Neural progenitor cell (in vitro differentiated cells): ENCODE measurements at places on chromosomes 12 and 14.
A peak's percentile ranks its signal among the peaks of the same experiment; 100 is the strongest.

GRCh38 chr14:93104961-93105360, 10.8 kb downstream of the ITPK1 start:
- no peak for DNase-seq

DNA sequence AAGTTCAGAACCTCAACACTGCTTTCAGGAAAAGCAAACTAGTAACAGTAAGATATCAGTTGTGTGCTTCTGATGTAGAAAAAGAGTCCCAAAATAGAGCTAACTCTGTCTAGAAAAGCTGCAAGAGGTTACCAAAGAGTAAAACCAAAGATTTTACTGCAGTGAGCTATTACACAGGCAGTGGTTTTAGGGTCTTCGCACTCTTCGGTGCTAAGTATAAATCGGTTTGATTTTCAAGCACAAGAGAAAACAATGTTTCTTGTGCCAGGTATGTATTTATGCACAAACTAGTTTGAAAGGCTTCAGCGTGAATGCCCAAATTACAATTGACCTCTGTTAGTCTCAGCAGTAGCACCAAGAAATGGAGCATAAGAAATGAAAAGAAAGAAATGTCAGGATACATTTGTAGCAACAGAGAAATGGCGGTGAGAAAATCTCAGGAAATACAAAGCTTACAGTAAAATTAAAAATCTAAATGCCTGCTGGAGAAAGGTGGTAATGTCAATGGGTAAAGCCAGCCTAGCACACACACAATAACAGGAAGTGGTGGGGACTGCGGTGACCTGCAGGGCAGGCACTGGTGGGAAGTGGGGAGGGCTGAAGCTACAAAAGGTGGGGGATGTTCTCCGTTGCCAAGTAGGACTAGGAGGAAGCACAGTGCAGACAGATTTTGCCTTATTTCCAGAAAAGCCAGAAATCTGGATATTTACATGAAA, 18.0 kb upstream of the DYRK2 start:
- peak; percentile 8 for DNase-seq

- peak; percentile 41 for DNase-seq
Measured at GRCh38 chr12:6765048-6765633, 1.0 kb upstream of the PTMS start.

DNA sequence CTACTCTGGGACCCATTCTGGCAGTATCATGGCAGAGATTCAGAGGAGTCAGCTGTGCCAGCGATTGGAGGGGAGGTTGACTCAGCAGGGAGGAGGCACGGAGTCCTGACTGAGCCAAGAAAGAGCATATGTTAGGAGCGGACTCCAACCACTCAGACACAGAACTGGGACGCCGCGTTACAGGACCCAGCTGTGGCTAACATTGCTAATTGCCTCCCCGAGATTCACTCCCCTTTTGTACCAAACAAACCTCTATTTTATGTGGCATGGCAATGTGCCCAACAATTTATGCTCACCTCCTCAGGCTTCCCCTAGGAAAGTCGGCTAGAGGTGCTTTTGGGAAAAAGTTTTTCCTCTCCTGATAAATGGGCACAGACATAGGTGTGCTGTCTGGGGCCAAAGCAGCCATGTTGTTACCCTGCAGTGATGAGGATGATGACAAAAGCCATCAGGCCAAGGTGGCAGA, 15.2 kb upstream of the CLIP1 start:
- DNase-seq = no peak

- DNase-seq = no peak
Measured at GRCh38 chr12:132640936-132641335, 22.4 kb downstream of the P2RX2 start.

DNA sequence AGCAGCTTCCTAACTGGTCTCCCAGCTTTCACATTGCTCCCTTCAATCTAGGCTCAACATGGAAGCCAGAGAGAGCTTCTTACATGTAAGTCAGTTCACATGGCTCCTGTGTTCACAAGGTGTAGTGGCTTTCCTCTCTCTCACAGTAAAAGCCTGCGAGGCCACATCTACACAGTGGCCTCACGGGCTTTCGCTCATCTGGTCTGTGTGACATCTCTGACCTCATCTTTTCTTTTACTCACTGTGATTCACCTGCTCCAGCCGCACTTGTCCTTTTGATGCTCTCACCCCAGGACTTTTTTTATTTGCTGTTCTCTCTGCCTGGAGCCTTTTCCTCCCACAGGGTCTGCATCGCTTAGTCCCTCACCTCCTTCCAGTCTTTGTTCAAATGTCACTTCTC, 122.1 kb downstream of the SLC5A8 start:
- no peak for DNase-seq

DNA sequence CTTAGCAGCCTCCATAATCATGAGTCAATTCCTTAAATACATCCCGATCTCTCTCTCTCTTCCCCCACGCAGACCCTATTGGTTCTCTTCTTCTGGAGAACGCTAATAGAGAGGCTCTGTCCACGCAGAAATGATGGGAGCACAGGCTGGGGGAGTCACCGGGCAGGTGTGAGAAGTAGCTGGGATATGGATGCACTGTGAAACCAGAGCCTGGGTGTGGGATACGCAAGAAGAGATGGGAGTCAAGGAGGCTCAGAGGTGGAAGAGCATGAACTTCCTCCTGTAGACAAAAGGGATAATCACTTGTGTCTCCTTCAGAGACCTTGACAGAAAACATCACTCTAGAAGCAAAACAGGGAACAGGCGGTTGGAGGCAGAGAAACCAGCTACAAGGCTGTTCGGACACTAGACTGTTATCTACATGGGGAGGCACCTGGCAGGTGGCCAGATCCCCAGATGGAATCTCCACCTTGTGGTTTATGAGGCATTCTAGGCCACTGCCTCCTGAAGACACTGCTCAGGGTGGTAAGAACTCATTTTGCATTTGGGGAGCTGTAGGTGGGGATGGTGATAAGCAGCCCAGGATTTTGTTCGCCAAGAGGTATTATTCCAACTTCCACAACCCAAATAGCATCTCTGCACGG, 7.2 kb upstream of the SELPLG start:
- no peak for DNase-seq

DNA sequence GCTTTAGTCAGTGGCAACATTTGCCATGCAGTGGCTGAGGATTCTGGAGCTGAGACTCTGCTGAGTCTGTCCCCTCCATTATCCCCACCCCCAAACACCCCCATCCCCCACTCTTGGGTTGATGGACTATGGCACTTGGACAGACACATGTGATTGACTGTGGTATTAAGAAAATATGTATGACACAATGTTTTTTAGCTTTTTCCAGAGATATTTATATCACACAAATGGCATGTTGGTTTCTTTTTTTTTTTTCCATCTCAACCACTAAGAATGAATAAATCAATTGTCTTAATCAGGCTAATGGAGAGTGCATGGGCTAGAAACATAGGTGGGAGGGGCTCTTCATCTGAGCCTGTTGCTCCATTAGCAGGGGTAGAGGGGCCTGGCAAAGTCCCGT, 30.7 kb upstream of the MAP1LC3B2 start:
- DNase-seq = no peak

- DNase-seq = peak; percentile 23
Measured at GRCh38 chr14:94584591-94585280, 3.5 kb downstream of the SERPINA5 start.

GRCh38 chr14:35878272-35879150, 52.4 kb downstream of the BRMS1L start:
- no peak for DNase-seq

DNA sequence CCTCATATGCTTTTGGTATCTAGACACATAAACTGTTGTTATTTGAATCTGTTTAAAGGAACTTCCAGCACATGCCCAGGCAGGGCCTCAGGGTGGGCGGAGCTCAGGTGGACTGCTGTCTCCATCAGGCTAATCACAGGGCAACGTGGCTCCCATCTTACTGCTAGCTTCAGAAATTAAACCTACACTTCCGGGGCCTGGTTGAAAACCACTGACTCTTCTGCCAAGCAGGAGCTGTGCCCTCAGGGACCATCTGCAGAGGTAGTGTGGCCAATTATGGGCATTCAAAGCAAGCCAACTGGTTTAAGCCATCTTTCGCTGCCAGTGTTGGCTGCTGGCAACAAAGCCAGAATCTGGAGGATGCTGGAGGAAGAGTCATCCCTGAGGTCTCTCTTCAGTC, 97.5 kb downstream of the TMX1 start:
- no peak for DNase-seq

GRCh38 chr12:20588042-20588441, 107.1 kb upstream of the SLCO1C1 start:
- DNase-seq = peak; percentile 5

- DNase-seq = no peak
Measured at GRCh38 chr14:97361181-97361580, 564.0 kb downstream of the VRK1 start.

- no peak for DNase-seq
Measured at GRCh38 chr12:119683413-119683812, 15.5 kb downstream of the PRKAB1 start.

GRCh38 chr12:16168078-16168477, 109.4 kb downstream of the SLC15A5 start:
- no peak for DNase-seq

DNA sequence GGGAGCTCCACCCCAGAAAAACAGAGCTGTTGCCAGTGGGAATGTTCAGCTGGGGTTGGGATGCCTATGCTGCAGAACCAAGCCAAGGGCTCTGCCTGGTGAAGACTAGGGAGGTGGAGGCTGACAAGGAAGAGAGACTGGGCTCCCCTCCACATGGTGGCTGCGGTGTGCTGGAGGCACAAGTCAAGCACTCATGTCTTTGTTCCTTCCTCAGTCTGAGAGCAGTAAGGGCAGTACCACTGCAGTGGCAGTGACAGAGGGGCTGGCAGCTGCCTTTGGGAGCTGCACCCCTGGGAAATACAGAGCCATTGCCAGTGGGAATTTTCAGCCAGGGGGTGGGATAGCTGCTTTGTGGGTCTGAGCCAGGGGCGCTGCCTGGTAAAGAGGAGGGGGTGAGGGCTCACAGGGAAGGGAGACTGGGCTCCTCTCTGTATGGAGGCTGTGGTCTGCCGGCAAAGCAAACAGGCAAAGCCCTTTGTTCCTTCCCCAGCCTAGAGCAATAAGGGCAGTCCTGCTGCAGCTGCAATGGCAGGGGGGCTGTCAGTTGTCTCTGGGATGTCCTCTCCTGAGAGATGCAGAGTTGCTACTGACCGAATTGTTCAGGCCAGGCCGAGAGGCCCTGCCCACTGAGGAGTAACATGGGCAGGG, 255.9 kb downstream of the RAD51B start:
- peak; percentile 56 for DNase-seq
